ENCODE measurements at places on chromosomes 5 and 9.
A peak's percentile ranks its signal among the peaks of the same experiment; 100 is the strongest.

DNA sequence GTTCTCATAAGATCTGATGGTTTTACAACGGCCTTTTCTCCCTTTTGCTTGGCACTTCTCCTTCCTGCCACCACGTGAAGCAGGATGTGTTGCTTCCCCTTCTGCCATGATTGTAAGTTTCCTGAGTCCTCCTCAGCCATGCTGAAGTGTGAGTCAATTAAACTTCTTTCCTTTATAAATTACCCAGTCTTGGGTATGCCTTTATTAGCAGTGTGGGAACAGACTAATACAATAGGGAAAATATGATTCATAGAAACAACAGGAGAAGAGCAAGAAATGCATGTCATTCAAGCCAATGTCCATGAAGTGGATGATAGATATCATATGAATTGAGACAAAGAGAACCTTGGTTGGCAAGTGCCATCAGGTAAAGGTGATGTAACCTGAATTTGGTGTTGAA, 128.3 kb upstream of the HAPLN1 start:
- no peak overlapping the region for H3K27ac ChIP-seq
- H3K4me1 ChIP-seq = no peaks in the 10 kb centered on the region
- H3K27me3 ChIP-seq = no peaks in the 10 kb centered on the region

GRCh38 chr5:150473673-150474358, 24.3 kb upstream of the RPS14 start:
- H3K36me3 ChIP-seq = no peaks in the 10 kb centered on the region
- no peak overlapping the region for H3K4me3 ChIP-seq
- H3K27ac ChIP-seq = no peak overlapping the region

GRCh38 chr9:87445646-87446045, 52.0 kb upstream of the DAPK1 start:
- H3K4me1 ChIP-seq = no peaks in the 10 kb centered on the region
- DNase-seq = no peak
- no peak overlapping the region for H3K4me3 ChIP-seq
- H3K27me3 ChIP-seq = no peaks in the 10 kb centered on the region
- H3K27ac ChIP-seq = no peak overlapping the region
- no peaks in the 10 kb centered on the region for H3K36me3 ChIP-seq

DNA sequence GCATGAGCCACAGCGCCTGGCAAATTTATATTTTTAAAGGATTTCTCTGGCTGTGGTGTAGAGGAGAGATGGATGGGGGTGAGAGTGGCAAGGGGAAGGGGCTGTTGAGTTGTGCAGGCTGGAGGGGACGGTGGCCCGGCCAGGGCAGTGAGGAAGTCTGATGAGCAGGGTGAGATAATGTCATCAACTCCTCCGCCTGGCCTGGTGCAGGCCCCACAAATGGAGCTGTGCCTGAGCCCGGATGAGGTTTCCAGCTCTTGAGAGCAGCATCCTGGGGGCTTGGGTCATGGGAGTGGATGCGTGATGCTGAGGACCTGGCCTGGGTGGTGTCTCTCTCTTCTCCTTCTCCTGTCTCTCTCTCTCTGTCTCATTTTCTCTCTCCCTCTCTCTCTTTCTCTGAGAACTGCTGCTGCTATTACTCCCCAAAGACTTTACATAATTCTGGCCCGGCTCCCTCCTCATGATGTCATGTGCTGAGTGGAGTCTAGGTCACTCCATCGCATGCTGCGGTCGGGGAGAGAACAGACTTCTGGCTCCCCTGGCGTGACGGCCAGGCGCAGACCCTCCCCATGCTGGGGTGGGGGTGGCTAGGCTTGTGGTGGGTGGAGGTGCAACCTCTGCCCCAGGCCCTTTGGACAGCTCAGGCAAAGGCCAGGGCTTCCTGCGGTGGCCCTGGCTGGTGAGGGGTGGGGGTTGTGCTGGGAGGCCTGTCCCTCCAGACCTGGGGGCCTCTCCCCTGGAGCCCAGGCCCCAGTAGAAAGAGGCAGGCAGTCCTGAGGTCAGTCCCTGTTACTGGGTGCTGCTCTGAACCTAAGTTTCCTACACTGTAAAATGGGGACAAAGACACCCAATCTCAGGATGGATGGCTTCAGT, 26.4 kb downstream of the FGF18 start:
- no peaks in the 10 kb centered on the region for H3K27me3 ChIP-seq
- no peak for DNase-seq
- peaks cover 10% of the 10 kb centered on the region for H3K4me1 ChIP-seq
- no peak overlapping the region for H3K4me3 ChIP-seq

- no peaks in the 10 kb centered on the region for H3K36me3 ChIP-seq
- no peak for DNase-seq
- H3K4me3 ChIP-seq = no peak overlapping the region
- no peak overlapping the region for H3K27ac ChIP-seq
- no peaks in the 10 kb centered on the region for H3K27me3 ChIP-seq
- H3K4me1 ChIP-seq = no peaks in the 10 kb centered on the region
Measured at GRCh38 chr5:158641016-158641415, 458.7 kb downstream of the EBF1 start.

DNA sequence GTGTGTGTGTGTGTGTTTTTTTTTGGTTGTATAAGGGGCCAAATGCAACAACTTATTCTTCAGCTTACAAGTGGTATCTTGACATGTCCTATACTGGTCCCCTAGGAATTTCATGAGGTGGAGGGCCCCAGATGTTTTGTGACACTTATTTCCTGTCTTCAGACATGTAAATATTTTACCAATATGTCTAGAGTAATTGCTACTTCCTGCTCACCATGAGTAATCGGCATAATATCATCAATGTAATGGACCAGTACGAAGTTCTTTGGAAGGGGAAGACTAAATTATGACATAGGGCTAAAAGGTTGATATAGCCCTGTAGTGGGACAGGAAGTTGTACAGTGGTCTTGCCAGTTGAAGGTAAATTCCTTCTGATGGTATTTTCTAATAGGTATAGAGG, 3.7 kb upstream of the OTULIN start:
- DNase-seq = no peak
- no peaks in the 10 kb centered on the region for H3K27me3 ChIP-seq
- no peaks in the 10 kb centered on the region for H3K36me3 ChIP-seq
- no peak overlapping the region for H3K27ac ChIP-seq
- no peak overlapping the region for H3K4me3 ChIP-seq

GRCh38 chr5:107957051-107957450, 286.3 kb upstream of the EFNA5 start:
- no peak overlapping the region for H3K27ac ChIP-seq
- H3K4me1 ChIP-seq = no peaks in the 10 kb centered on the region
- H3K4me3 ChIP-seq = no peak overlapping the region
- no peaks in the 10 kb centered on the region for H3K36me3 ChIP-seq
- no peaks in the 10 kb centered on the region for H3K27me3 ChIP-seq

- H3K27ac ChIP-seq = no peak overlapping the region
- DNase-seq = no peak
- no peaks in the 10 kb centered on the region for H3K36me3 ChIP-seq
- no peaks in the 10 kb centered on the region for H3K4me1 ChIP-seq
Measured at GRCh38 chr5:6220346-6221088, 157.8 kb downstream of the MED10 start.

DNA sequence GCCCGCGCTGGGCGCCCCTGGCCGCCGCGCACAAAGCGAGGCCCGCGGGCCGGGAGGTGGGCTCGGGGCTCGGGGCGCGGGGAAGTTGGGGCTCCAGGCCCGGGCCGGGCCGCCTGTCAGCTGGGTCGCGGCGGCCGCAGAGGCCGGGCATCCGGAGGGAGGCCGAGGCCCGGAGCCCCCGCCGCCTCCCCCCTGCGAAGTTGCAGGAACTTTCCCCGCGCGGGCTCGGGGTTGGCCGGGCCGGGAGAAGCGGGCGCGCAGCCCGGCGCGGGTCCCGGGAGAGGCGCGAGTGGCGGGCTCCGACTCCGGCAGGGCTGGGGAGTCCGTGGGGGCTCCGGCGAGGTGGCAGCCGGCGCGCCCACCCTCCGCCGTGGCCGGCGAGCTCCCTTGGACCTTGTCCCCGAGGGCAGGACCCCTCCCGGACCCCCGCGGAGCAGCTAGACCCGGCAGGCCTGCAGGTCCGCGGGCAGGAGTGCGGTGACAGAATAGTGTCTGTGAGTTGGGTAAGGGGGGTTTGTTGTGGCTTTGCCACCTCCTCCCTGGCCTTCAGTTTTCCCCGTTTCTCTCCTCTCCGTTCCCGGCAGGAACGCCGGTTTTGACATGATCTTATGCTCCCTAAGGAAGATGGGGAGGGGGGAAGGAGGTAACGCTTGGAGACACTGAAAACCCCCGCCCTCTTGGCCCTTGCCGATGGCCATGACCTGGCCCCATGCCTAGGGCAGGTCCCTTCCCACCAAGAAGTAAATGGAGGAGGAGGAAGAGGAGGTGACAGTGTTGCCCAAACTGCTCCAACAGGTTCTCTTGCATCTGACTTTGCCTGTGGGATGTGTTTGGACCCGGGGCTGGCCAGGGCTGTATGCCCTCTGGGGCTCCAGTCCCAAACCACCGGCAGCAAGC, 942 bp downstream of the PHF2 start:
- H3K27ac ChIP-seq = peak overlapping the region; percentile 64
- H3K36me3 ChIP-seq = no peaks in the 10 kb centered on the region
- H3K4me3 ChIP-seq = peak overlapping the region; percentile 75
- H3K27me3 ChIP-seq = no peaks in the 10 kb centered on the region
- H3K4me1 ChIP-seq = peaks cover 28% of the 10 kb centered on the region

- peaks cover 39% of the 10 kb centered on the region for H3K4me1 ChIP-seq
- no peak overlapping the region for H3K4me3 ChIP-seq
- DNase-seq = no peak
Measured at GRCh38 chr9:113528088-113528487, 64.6 kb downstream of the RGS3 start.

- H3K36me3 ChIP-seq = peaks cover 59% of the 10 kb centered on the region
- H3K4me3 ChIP-seq = no peak overlapping the region
- no peak for DNase-seq
- H3K27ac ChIP-seq = no peak overlapping the region
Measured at GRCh38 chr5:95892784-95893354, 68.8 kb downstream of the ELL2 start.

GRCh38 chr5:57663466-57663865, 180.9 kb upstream of the ACTBL2 start:
- no peak overlapping the region for H3K27ac ChIP-seq
- no peaks in the 10 kb centered on the region for H3K27me3 ChIP-seq
- no peak overlapping the region for H3K4me3 ChIP-seq
- no peak for DNase-seq

DNA sequence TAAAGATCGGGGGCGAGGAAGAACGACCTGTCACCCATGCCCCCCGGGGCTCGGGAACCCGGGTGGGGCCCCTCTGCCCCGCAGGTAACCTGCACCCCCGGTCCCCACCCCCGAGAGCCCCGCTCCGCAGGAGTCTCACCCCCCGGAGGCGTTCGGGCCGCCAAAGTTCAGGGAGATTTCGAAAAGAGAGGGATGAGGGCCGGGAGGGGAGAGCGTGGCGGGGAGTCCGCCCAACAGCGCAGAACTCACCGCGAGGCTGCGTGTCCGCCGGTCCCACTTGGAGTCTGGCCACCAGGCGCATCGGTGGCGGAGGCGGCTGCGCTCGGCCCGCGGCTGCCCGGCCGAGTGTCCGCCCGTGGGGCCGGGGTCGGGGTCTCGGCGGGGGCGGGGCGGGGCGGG, at the start of gene PHF19:
TSS of gene PHF19 (minus strand) at position 347 of the 399 bp plus-strand sequence. CDS start 2,447 bp downstream, outside the sequence.
- no peak for DNase-seq
- peaks cover 24% of the 10 kb centered on the region for H3K4me1 ChIP-seq
- peak within 1 kb of the TSS; percentile 95 for H3K4me3 ChIP-seq
- H3K27ac ChIP-seq = peak within 1 kb of the TSS; percentile 99
- peaks cover 17% of the 10 kb centered on the region for H3K36me3 ChIP-seq
